ENCODE measurements at places on chromosomes 2 and 18.

DNA sequence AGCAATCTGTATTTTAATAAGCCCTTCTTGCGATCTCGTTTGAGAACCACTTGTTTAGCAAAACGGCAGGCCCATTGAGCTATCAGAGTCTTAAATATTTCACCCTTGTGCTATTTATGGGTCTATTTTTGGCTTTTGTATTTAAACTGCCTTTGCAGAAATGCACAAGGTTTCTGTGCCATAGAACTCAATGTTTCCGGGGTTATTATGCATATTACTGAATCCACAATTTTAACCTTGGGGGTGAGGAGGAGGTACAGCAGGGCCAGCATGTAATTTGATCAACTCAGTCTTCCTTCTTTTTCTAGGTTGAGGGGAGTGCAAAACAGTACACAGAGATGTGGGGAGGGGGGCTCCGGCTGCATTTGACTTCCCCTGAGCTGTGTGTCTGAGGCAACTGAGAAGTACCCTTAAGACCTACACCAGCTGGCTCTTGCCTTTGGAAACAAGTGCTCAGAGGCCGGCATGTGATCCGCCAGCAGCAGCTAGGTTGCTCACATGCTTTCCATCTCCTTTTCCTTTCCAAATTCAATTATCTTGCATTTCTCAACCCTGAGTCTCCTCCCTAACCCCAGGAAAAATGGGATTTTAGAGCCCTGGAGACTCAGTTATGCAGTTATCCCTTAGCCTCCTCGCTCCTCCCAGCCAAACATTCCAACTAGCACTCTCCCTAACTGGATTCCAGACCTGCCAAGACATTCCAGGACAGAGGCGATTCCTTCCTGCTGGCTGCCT is 103.0 kb downstream of the HNRNPLL start:
- no peak for DNase-seq

DNA sequence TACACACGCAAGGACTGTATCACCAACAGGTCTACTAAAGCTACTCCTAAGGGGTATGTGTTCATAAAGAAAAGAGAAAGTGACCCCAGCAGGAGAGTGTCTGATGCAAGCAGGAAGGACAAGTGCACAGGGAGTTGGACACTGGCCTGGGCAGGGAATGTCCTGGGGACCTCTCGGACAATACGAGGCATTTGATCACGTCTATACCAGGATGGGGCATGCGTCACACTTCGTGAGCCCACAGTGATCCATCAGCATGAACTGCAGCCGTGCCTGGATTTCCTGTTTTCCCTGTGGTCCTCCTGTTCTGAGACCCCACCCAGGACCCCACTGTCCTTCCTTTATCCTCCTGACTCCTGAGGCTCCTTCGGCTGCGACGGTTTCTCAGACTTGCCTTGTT is 113.9 kb downstream of the HDAC4 start:
- DNase-seq: no peak

GRCh38 chr2:55159037-55159651 is 72.9 kb downstream of the CLHC1 start:
- no peak for DNase-seq

- no peak for DNase-seq
Measured at GRCh38 chr2:44843641-44844310, 97.7 kb upstream of the SIX3 start.

GRCh38 chr2:119630121-119630520 is 48.9 kb upstream of the TMEM177 start:
- DNase-seq: no peak

DNA sequence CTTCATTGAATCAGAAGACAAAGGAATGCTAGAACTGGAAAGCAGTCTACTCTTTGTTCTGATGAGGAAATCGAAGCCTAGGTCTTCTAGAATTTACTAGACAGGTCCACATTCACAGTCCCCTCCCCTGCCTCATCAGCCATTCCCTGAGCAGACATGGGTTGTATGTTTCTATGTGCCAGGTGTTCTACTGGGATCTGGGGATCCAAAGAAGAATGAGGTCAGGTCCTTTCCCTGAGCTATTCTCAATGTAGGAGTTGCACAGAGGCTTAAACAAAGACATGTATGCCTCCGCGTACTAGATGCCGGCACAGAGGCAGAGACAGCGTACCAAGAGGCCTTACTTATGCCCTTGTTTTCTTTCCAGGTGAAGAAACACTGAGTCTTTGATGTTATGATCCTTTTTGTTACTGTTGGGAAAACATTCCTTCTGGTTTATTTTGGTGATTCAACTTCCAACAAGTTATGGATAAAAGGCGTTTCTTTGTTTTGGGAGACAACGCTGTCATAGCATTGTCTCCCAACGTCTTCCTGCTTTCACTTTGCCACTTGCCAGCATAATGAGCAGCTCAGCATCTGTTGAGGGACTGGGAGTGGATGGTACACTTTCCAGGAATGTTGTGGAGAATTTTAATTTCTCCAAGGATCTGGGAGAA is 174.4 kb downstream of the ALPK2 start:
- no peak for DNase-seq

- DNase-seq: no peak
Measured at GRCh38 chr18:75525331-75525730, 97.8 kb upstream of the SMIM21 start.
